Muscle of leg (tissue), 16 donors: ENCODE measurements at places on chromosomes 6 and 20. TPM values are rescaled to one million over a fixed set of nuclear protein-coding genes. Genes with fewer than 3 reads are reported as not detected.

The MYBL2 gene
- 6.4 TPM for total RNA-seq

The PAQR8 gene
- 4.7 TPM for total RNA-seq

The WFDC5 gene
- not detected for total RNA-seq

The CST4 gene
- total RNA-seq = not detected

The DNAAF9 gene
- 12.4 TPM for total RNA-seq

The NRSN1 gene
- total RNA-seq = not detected

The SNX3 gene
- total RNA-seq = 135 TPM

The POU5F1 gene
- 0.13 TPM for total RNA-seq

The FOXQ1 gene
- 0.04 TPM for total RNA-seq

The C20orf202 gene
- total RNA-seq = 0.35 TPM

The DNAH8 gene
- 2.2 TPM for total RNA-seq

The TRIM40 gene
- total RNA-seq = not detected

The UST gene
- total RNA-seq = 10.1 TPM

The OLIG3 gene
- total RNA-seq = not detected

The OR12D3 gene
- total RNA-seq = not detected

The ABHD16B gene
- total RNA-seq = not detected

The LRRN4 gene
- total RNA-seq = under 0.01 TPM

The OXT gene
- total RNA-seq = 0.66 TPM

The CCM2L gene
- 4.9 TPM for total RNA-seq

The TENT5A gene
- 23.1 TPM for total RNA-seq

The NKX2-4 gene
- total RNA-seq = not detected

The LY6G6F gene
- not detected for total RNA-seq

The HLA-DQB1 gene
- 3.8 TPM for total RNA-seq

The SPATA2 gene
- total RNA-seq = 1.9 TPM

The TFB1M gene
- 14.8 TPM for total RNA-seq

The PTPRK gene
- 21.2 TPM for total RNA-seq

The FOXC1 gene
- total RNA-seq = 1.2 TPM

The TAAR9 gene
- total RNA-seq = not detected

The TAGAP gene
- total RNA-seq = 0.66 TPM

The EYA4 gene
- total RNA-seq = 28.8 TPM

The CD24 gene
- total RNA-seq = 19.0 TPM

The FAXC gene
- 1.2 TPM for total RNA-seq

The ETV7 gene
- total RNA-seq = 0.04 TPM

The HAO1 gene
- not detected for total RNA-seq

The GPR6 gene
- not detected for total RNA-seq

The NNAT gene
- total RNA-seq = 372 TPM

The RUNX2 gene
- 0.49 TPM for total RNA-seq

The PREX1 gene
- 17.3 TPM for total RNA-seq
